ENCODE measurements at places on chromosomes 7 and 10. TPM values are rescaled to one million over a fixed set of nuclear protein-coding genes. Genes with fewer than 3 reads are reported as not detected.

Gene BLNK
- total RNA-seq: not detected

Gene AGR3
- total RNA-seq: not detected

Gene AKR1C1
- total RNA-seq: 0.33 TPM

Gene ZYX
- total RNA-seq: 249 TPM

Gene MALSU1
- total RNA-seq: 51.8 TPM

Gene SLC29A4
- 0.45 TPM for total RNA-seq

Gene MRLN
- not detected for total RNA-seq

Gene SORCS1
- total RNA-seq: not detected

Gene COBL
- not detected for total RNA-seq

Gene MOGAT3
- not detected for total RNA-seq

Gene C10orf67
- not detected for total RNA-seq

Gene HOXA9
- total RNA-seq: not detected

Gene SLC39A12
- total RNA-seq: not detected

Gene CPA4
- not detected for total RNA-seq

Gene SPDYE1
- total RNA-seq: not detected

Gene ASNS
- total RNA-seq: 95.5 TPM

Gene SMKR1
- 2.2 TPM for total RNA-seq

Gene IL15RA
- total RNA-seq: 24.5 TPM

Gene CPA1
- total RNA-seq: not detected

Gene ASB10
- not detected for total RNA-seq

Gene ADO
- total RNA-seq: 22.2 TPM

Gene MMD2
- not detected for total RNA-seq

Gene ESYT2
- total RNA-seq: 133 TPM

Gene IQCE
- 12.7 TPM for total RNA-seq

Gene DNAH11
- 2.1 TPM for total RNA-seq

Gene GBX1
- total RNA-seq: not detected

Gene FIGNL1
- total RNA-seq: 39.7 TPM

Gene FAM25G
- total RNA-seq: not detected
